ENCODE measurements at places on chromosomes 3 and 15. TPM values are rescaled to one million over a fixed set of nuclear protein-coding genes. Genes with fewer than 3 reads are reported as not detected.
A peak's percentile ranks its signal among the peaks of the same experiment; 100 is the strongest.

BRK1 gene
- 137 TPM for total RNA-seq

DNA sequence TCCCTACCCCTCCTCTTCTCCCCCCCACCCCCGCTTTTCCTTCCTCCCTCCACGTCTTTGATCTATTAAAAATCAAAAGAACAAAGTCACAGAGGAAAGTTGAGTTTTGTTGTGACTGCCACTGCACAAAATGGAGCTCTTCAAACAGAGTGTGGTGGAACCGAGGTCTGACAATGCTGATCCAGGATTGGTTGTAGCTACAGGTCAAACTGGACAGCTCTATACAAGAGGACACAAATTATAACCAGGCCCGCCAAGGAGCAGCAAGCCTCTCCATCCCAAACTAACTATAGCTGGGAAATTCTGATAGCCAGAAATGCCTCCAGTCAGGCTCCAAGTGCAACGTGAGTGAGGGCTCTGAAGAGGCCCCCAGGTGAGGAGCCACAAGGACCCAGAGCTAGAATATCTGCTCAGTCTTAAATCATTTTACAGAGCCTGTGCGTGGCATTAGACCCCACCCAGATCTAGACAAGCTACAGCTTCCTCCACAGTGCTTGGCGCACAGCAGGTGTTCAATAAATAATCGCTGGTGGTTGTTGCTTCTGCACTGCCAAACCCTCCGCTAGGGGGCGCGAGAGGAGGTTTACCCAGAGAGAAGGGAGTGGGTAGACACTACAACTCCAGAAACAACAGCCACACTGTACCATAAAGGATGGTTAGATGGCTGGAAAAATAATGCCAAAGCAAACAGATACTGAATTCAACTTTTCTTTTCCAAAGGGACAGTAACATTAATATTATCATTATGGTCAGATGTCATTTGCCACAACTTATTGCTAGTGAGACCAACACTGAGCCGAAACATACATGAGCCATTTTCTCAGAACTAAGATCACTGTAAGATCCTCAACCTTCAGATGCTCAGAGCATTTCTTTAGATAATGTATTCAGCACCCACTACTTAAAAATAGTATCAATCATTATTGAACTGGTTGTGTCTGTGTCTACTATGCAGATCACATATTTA, 44.6 kb downstream of the ZIC4 start:
- peak; percentile 99 for DNase-seq

LRRC15 gene
- total RNA-seq = 0.37 TPM

- DNase-seq = no peak
Observed at GRCh38 chr3:59444294-59444671, 394.5 kb upstream of the CFAP20DC start.

DNA sequence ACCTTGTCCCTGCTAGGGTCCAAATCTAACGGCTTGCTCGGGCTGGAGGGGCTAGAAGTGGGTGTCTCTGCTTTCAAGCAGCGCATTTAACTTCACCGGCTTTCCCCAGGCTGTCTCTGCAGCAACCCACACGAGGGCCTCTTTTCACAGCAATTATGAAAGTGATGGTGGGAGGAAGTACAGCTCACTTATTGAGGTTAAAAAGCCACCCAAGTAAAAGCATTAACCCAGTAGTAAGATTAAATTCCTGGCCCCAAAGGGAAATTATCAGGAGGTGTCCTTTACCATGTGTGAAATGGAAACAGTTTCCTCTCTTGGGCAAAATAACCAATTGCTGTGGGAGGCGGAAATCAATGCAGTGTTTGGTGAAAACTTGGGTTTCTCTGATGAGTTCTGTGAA, 41.1 kb downstream of the NGRN start:
- DNase-seq = no peak

GRCh38 chr3:171551296-171551695, 91.1 kb upstream of the TNIK start:
- DNase-seq = no peak

SLC12A1 gene
- total RNA-seq = 1.0 TPM

DNA sequence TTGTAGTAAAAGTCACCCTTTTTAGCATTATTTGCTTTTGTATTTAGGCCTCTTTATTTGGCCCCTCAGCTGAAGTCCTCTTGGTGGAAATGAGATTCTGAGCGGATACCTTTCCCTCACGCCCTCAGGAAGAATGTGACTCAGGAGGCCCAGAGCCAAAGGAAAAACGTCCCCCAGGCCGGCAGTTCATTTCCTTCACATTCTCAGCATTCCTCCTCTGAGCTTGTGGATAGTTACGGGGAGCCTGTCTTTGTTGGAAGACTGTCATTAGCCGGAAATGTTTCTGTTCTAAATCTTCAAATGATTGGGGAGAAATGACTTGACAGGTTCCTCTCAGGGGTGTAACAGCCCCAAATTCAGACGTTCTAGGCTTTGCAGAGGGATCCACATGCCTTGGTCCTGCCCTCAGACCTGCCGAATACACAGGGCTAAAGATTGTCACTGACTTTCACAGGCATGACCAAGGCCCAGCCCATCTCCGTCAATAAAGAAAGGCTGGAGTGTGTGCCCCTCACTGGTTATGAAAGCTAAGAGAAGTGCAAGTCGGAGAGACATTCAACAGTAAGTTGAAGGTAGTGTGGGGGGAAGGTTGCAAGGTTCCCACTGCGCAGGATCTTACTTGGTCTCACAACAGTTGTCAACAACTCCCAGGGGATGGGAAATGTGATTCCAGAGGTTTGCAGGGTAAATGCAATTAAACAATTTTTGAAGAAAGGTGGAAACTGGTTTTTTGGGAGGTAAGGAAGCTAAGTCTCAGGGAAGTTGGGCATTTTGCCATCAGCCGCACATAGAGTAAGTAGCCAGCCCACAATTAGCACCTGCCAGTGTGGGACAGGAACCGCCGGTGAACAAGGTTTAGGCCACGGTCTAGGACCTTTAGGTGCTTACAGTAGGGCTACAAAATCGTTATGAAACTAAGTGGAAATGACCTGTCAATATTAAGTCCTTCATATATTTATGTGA, 39.7 kb upstream of the MYZAP start:
- no peak for DNase-seq

- no peak for DNase-seq
Observed at GRCh38 chr3:104520228-104520655, 846.5 kb upstream of the ALCAM start.

GRCh38 chr3:11199902-11200845, 45.9 kb downstream of the HRH1 start:
- no peak for DNase-seq

ILDR1 gene
- 1.6 TPM for total RNA-seq

GRCh38 chr15:89876396-89877082, 17.3 kb downstream of the AP3S2 start:
- DNase-seq = no peak

ERICH6 gene
- not detected for total RNA-seq

GRCh38 chr3:87426918-87427317, 150.5 kb upstream of the POU1F1 start:
- no peak for DNase-seq

GRCh38 chr3:181839916-181840297, 128.2 kb downstream of the SOX2 start:
- DNase-seq = no peak

GRCh38 chr15:42138968-42139386, 17.5 kb downstream of the PLA2G4F start:
- DNase-seq = no peak

GRCh38 chr15:83644439-83644838, 9.5 kb upstream of the ADAMTSL3 start:
- DNase-seq = no peak

- no peak for DNase-seq
Observed at GRCh38 chr3:135513106-135514059, 452.1 kb upstream of the PPP2R3A start.

GRCh38 chr3:126167566-126167965, 12.8 kb downstream of the ALDH1L1 start:
- DNase-seq = no peak

GRCh38 chr3:106345353-106346027, 476.7 kb upstream of the CBLB start:
- DNase-seq = no peak

- no peak for DNase-seq
Observed at GRCh38 chr3:52779837-52780585, 2.6 kb downstream of the ITIH1 start.

THOC7 gene
- total RNA-seq = 74.0 TPM

GRCh38 chr3:124574012-124574411, 156.2 kb upstream of the UMPS start:
- DNase-seq = no peak

GRCh38 chr3:45506084-45506483, 88.5 kb upstream of the LIMD1 start:
- no peak for DNase-seq

GRCh38 chr3:14522768-14523167, 17.4 kb downstream of the GRIP2 start:
- no peak for DNase-seq

- DNase-seq = no peak
Observed at GRCh38 chr3:36364260-36364659, 16.0 kb upstream of the STAC start.

SYNPR gene
- 0.54 TPM for total RNA-seq

DNA sequence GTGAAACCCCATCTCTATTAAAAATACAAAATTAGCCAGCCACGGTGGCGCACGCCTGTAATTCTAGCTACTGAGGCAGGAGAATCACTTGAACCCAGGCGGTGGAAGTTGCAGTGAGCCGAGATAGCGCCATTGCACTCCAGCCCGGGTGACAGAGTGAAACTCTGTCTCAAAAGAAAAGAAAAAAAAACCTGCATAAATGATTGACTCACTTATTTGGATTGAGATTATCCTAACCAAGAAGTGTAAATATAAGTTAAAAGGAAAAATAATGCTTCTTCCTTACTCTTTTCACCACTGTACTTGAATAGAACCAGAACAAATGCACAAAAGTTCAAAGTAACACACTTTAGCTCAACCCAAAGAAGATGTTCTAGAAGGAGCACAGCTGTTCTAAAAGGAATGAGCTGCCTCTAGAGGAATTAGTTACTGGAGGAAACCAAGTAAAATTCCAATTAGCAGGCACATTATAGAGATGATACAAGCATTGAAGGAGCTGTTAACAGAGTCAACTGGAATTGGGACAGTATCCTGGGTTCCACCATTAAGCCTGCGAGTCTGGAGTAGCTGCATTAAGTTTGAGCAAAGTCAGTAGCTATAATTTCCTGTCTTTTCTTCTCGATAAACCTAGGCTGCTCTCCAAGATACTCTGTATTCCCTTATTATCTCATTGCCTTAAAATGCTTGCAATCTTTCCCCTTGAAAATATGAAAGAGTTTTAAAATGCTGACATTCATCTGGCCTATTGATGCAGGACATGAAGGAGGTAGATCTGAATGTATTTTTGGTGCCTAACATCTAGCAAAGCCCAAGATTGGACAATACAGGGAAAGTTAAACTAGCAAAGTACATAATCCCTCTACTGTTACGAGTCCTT, 9.5 kb downstream of the MTHFS start:
- no peak for DNase-seq

IRAK2 gene
- total RNA-seq = 1.5 TPM

ACKR2 gene
- 0.09 TPM for total RNA-seq

DNA sequence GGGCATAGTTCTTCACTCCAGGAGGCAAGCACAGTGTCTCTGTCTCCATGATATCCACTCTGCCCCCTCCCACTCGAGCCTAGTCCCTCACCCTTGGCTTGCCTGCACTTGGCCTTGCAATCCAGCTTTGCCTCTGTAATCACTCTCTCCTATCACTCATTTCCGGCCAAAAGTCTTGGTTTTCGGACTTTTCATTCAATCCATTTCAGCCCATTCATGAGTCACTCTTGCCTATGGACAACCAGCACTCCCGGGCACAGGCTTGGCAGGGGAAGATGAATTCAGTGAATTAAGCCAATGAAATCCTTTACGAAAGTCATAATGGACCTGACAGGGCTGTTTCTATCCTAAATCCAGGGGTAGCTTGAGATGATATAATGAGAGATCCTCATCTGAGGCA, 21.7 kb downstream of the DAZL start:
- no peak for DNase-seq

ALDH1A2 gene
- 0.31 TPM for total RNA-seq

GRCh38 chr15:41484937-41485625, 8.6 kb upstream of the ITPKA start:
- no peak for DNase-seq

- DNase-seq = no peak
Observed at GRCh38 chr3:145983101-145983500, 177.9 kb downstream of the PLOD2 start.

ZNF80 gene
- not detected for total RNA-seq

DNA sequence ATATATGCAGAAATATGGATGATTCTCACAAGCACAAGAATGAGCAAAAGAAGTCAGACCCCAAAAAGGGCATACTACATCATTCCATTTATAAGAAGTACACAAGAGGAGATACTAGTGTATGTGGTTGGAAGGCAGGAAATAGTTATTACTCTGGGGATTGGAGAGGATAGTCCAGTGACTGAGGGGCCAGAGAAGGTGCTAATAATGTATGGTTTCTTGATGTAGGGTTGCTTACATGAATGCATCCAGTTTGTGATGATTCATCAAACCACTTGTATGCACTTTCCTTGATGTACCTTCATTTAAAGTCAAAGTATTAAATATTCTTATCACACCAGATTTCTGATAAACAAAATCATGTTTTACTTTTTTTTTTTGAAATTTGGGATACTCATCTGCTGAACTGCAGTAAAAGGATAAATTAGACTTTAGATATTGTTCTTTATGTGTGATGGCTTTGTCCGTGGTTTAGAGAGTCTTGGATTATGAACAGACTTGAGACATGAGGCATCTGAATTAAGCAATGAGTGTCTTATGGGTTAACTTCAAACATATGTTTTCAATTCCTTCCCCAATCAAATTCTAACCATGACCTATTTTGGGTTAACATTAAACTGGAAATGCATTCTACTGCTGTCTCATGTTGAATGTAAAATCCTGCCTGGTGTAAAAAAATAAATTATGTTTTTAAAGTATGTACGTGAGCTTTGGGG, 171.2 kb downstream of the SEMA6D start:
- no peak for DNase-seq

DNA sequence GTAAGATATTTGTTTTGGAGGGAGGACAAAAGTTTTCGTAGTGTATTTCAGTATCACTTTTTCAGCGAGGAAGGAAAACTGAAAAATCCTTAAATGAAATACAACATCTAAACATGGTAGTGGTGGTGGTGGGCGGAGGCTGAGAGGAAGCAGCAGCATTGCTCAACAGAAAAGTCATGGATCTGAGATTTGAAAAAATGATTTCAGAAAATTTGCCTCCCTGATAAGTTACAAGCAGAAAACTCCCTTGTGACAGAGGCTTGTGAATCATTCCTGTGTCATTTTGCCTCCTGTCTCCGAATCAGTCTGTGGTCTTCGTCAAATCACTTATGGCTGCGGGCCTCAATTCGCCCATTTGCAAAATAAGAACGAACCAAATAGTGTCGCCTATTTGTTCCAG, 965 bp upstream of the CRBN start:
- no peak for DNase-seq

DNA sequence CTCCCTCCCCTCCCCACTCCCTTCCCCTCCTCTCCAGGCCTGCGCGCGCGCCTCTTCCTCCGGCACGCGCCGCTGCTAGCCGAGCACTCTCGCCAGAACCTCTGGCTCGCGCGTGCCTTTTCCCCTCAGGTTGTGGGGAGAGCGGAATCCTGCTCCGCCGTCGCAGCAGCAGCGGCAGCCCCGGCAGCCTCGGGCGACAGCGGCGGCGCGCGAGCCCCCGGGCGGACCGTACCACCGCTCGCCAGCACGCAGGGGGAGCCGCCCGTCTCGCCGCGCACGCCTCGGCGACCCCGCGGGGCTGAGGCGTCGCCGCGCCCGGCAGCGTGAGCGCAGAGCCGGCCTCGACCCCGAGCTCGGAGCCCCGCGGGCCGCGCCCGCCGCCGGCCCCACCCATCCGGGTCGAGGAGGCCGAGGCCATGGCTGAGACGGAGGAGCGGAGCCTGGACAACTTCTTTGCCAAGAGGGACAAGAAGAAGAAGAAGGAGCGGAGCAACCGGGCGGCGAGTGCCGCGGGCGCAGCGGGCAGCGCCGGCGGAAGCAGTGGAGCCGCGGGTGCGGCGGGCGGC, at the start of gene CDV3:
CDV3 (plus strand) TSS at position 58 of the 566 bp plus-strand sequence; CDS start at position 417, 359 bp downstream.
- DNase-seq = no peak

ATP13A4 gene
- not detected for total RNA-seq

Data from H1 (cell line).